ENCODE measurements at places on chromosomes 12 and 14. TPM values are rescaled to one million over a fixed set of nuclear protein-coding genes. Genes with fewer than 3 reads are reported as not detected.

Gene ZC3H10
- 17.1 TPM for total RNA-seq

Gene CARMIL3
- 3.9 TPM for total RNA-seq

Gene KRT72
- total RNA-seq: not detected

Gene OR11H7
- total RNA-seq: not detected

Gene SMOC1
- total RNA-seq: not detected

DNA sequence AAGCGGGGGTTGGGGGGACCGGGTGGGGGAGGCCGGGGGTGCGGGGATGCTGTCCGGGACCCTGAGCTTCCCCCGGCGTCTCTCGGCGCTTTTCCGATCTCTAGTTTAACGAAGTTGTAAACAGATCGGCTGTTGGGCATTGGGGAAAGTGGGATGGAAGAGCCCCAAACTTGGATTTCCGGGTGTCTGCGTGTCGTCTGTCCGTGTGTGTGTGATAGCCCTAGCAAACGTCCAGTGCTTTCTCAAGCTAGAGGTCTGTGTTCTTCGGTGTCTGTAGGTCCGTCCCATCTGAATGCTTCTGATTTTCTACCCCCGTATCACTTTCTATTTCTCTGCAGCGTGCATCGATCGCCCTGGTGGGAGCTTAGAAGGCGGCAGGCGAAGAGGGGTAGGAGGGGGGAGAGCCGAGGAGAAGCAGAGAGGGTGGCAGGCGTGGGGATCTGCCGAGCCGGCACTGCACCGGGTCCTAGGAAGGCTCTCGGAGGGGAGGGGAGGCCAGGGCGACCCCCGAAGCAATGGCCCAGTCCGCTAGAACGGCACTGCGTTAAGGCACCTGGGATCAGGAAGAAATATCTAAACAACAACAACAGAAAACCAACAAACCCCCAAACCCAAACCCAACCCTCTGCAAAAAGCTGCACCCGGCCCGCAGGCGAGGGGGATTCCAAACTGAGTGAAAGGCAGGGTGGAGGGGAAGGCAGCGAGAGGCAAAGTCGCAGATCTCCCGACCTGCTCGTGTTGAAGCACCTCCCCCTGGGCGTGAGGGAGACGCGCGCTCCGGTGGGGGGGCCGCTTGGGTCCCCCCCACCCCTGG is 1.0 kb downstream of the KCNA1 start:
- H3K27ac ChIP-seq: peak overlapping the region; percentile 19
- peak overlapping the region; percentile 91 for H3K4me3 ChIP-seq
- DNase-seq: peak; percentile 15
- no peaks in the 10 kb centered on the region for H3K36me3 ChIP-seq

DNA sequence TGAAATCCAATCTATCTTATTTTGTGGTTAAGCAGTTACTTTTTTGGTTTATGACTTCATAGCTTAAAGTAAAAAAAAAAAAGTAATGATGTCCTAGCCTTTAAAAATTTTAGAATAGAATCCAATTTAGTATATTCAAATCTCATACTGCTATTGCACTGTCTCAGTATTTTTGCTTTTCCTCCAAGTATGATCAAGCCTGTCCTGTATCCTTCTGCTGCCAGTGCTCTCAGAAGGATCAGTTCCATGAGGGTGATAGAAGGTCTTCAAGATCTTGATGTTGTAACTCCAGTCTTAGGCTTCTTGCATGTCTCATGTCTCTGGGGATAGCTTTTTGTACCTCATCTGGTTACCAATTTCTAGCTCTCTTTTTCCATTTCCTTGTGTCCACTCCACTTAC is 324.2 kb upstream of the FAR2 start:
- no peak overlapping the region for H3K4me3 ChIP-seq
- H3K36me3 ChIP-seq: no peaks in the 10 kb centered on the region
- H3K27me3 ChIP-seq: no peaks in the 10 kb centered on the region
- H3K4me1 ChIP-seq: no peaks in the 10 kb centered on the region
- DNase-seq: no peak

- H3K4me3 ChIP-seq: peak overlapping the region; percentile 66
- DNase-seq: peak; percentile 69
- peaks cover 98% of the 10 kb centered on the region for H3K4me1 ChIP-seq
Observed at GRCh38 chr12:47808050-47808449, 11.7 kb downstream of the HDAC7 start.

DNA sequence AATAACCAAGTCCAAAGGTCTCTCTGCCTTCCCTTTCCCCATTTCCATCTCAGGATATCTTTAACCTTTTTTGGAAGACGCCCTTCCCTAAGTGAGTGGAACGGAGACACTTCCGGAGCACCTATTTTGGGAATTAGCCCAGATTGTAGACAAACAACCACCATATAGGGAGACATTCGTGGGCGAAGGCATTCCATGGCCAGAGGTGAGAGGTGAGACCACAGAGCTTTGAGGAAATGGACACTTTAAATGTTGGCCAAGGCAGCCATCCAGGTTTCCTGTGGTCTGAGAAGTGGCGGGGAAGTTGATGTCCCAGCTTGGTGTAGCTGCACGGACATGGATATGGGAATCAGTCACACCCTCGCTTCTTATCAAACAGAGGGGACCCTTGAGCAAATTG is 69.4 kb upstream of the BDKRB2 start:
- H3K4me3 ChIP-seq: no peak overlapping the region
- no peaks in the 10 kb centered on the region for H3K36me3 ChIP-seq
- H3K27me3 ChIP-seq: peaks cover 17% of the 10 kb centered on the region
- no peaks in the 10 kb centered on the region for H3K4me1 ChIP-seq
- no peak for DNase-seq

DNA sequence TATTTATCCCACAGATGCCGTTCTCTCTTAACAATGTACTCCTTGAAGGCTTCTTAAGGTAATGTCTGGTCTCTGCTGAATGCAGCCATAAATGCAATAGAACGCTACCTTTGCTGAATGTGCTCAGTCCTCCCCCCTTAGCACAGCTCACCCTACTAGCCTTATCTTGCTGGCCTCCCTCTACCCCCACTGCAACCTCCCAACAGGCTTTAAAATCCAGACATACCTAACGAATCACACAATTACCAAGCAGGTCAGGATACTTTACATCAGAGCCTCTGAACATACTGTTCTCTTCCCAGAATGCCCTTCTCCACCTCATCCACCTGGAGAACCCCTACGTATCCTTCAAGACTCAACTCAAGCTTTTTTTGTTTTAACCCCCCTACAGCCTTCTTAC is 51.0 kb upstream of the CRADD start:
- no peaks in the 10 kb centered on the region for H3K36me3 ChIP-seq
- H3K4me3 ChIP-seq: no peak overlapping the region
- no peak overlapping the region for H3K27ac ChIP-seq
- no peaks in the 10 kb centered on the region for H3K27me3 ChIP-seq
- no peak for DNase-seq

DNA sequence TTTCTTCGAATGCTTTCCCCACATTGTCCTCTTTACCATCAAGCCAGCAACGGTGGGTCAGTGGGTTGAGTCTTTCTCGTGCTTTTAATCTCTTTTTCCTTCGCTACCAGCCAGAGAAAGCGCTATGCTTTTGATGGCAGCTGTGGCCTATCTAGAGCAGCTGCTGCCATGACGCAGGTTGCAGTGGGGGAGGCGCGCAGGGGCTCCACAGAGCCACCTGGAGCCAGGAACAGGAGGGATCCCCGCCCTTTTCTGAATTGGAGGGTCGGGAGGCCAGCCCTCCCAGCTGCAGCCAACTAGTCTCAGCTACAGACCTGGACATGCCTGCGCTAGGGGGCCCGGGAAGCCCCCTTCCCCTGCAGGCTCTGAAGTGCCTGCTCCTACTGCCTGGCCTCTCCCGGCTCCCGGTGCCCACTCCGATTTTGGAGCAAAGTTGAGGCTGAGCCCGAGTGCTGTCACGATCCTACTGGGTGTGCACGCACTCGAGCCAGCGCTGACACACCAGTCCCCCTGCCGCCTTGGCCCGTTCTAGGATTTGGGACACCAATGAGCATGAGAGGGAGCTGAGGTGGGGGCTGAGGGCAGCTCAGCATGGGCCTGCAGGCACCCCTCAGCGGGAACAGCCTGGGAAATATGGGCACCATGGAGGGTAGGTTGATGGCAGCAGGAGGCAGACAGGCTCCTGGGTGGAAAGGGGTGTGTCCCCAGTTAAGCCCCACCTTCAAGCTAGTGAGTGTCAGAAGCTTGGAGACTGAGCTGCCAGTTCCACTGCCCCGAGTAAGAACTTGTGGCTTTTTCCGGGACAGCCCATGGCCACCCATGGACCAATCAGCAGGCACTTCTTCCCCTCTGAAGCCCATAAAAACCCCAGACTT is 784.2 kb downstream of the SLC6A15 start:
- H3K4me3 ChIP-seq: no peak overlapping the region
- no peak for DNase-seq
- no peak overlapping the region for H3K27ac ChIP-seq
- H3K27me3 ChIP-seq: no peaks in the 10 kb centered on the region

- DNase-seq: no peak
- H3K4me3 ChIP-seq: no peak overlapping the region
- H3K27me3 ChIP-seq: peaks cover 29% of the 10 kb centered on the region
- H3K36me3 ChIP-seq: no peaks in the 10 kb centered on the region
- H3K4me1 ChIP-seq: peaks cover 10% of the 10 kb centered on the region
Observed at GRCh38 chr12:49550693-49551252, 11.9 kb downstream of the KCNH3 start.

DNA sequence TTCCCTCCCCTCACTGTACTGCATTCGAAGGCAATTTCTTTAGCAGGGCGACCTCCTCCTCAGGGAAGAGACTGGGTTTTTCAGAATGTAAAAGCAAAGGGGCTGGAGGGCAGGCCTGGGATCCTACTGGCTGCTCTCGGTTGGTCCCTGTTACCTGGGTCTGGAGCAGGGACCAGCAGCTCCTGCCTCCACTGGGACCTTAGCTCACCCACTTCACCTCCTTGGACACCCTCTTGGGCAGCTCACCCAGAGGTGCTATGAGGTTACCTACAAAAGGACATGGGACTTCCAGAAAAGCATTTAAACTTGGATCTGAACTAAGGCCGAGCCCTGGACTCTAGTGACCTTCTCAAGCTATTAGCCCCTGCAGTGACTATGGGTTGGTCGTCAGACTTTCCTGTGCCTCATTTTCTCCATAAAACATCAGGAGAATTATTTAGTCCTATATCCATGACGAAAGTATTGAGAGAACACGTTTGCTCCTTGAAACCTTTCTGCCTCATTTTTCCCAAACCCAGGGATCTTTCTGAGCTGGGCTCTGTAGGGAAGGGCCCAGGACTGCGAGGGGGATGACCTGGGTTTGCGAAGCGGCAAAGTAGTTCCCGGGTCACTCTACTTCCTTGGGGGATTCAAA is 65.0 kb downstream of the FBXL14 start:
- DNase-seq: no peak
- peak overlapping the region; percentile 85 for H3K4me3 ChIP-seq
- H3K27ac ChIP-seq: no peak overlapping the region
- H3K27me3 ChIP-seq: peaks cover 52% of the 10 kb centered on the region
- no peaks in the 10 kb centered on the region for H3K36me3 ChIP-seq

- no peak overlapping the region for H3K4me3 ChIP-seq
- H3K27me3 ChIP-seq: peaks cover 1% of the 10 kb centered on the region
- DNase-seq: no peak
- H3K36me3 ChIP-seq: no peaks in the 10 kb centered on the region
Observed at GRCh38 chr12:59122784-59123183, 202.5 kb upstream of the LRIG3 start.

DNA sequence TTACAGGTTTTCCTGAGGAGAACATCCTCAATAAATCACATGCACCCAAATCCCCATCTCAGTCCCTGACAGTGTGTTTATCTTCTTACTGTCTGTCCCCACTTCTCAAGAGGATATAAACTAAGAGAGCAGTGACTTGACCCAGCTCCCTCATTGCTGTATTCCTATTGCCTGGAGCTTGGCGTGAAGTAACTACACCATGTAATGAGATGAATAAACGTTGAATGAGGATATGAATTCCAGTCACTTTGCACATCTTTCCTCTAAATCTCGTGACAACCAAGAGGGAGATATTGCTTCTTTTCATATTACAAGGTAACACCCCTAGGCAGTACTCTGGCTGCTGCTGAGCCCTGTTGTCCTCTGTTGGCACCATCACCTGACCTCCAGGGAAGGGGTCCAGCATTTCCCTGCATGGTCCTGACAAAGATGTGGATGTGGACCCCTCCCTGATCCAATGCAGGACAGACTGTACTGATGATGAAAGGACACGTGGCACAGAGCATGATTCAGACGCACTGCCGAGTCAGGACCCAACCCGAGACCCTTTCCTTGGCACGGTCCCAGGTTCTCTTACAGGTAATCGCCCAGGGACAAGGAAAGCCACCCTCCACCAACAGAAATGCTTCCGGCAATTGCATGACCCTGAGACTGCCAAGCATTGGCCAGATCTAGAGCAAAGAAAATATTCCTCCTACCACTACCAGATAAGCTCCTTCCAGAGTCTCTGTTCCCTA is 47.7 kb upstream of the CPM start:
- H3K4me3 ChIP-seq: no peak overlapping the region
- no peak overlapping the region for H3K27ac ChIP-seq
- H3K27me3 ChIP-seq: no peaks in the 10 kb centered on the region
- H3K4me1 ChIP-seq: peaks cover 6% of the 10 kb centered on the region

DNA sequence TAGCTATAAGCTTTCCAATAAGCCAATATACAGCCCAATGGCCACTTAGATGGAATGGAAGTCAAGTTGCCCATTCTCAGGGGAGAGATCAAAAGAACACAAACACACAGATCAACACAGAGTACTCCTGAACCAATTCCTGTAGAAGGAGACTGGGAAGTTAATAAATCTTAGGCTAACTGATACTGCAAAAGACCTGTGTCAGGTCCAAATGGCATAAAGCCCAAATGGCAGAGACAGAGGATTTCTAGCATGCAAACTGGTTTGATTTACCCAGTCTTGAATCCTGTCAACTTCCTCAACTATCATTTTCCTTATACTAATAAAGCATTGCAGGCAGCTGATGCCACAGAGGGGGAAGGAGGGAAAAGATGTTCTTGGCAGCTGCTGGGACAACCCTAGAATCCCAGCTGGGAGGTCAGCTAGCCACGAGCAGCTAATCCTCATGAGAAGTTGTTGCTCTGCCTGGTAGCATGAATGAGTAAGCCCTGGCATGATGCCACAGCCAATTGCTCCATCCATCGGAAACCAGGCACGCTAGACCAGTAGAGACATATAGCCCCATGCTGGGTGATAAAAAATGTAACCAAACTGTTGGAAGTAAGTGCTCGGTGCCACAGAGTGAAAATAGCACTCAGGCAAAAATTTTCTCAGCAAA is 26.2 kb downstream of the ANG start:
- no peaks in the 10 kb centered on the region for H3K27me3 ChIP-seq
- H3K4me1 ChIP-seq: peaks cover 68% of the 10 kb centered on the region
- DNase-seq: no peak
- H3K27ac ChIP-seq: peak overlapping the region; percentile 94
- no peak overlapping the region for H3K4me3 ChIP-seq

GRCh38 chr12:63981343-63981742 is 136.8 kb downstream of the SRGAP1 start:
- peaks cover 5% of the 10 kb centered on the region for H3K4me1 ChIP-seq
- H3K27ac ChIP-seq: no peak overlapping the region
- H3K4me3 ChIP-seq: no peak overlapping the region

DNA sequence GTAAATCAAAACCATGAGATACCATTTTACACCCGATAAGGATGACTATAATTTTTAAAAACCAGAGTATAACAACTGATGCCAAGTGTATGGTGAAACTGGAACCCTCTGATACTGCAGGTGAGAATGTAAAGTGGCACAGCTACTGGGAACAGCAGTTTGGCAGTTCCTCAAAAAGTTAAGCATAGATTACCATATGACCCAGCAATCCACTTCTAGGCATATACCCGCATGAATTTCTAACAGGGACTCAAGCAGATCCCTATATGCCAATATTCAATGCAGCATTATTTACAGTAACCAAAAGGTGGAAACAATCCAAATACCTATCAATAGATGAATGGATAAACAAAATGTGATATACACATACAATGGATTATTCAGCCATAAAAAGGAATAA is 57.4 kb downstream of the BAZ1A start:
- no peak for DNase-seq
- no peaks in the 10 kb centered on the region for H3K27me3 ChIP-seq
- H3K36me3 ChIP-seq: peaks cover 53% of the 10 kb centered on the region
- H3K27ac ChIP-seq: no peak overlapping the region
- H3K4me3 ChIP-seq: no peak overlapping the region
